ENCODE measurements at places on chromosomes 2 and 18.

DNA sequence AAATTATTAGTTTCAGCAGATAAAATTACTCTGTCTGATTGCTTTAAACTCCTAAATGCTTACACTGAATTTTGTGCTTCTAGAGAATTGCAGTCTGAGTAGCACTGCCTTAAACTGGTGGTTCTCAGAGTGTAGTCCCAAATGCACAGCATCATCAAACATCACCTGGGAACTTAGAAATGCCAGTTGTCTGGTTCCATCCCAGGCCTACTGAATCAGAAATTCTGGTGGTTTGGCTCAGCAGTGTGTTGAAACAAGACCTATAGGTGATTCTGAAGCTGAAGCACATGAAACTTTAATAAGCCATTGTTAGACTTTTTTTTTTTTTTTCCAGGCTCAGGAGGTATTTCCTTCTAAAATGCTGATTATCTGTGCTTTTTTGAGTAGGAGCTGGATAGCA lies 22.0 kb downstream of the EPC2 start:
- DNase-seq = no peak

- DNase-seq = no peak
Measured at GRCh38 chr18:11112286-11112685, 37.1 kb downstream of the PIEZO2 start.

GRCh38 chr2:57698935-57699449 lies 347.6 kb upstream of the VRK2 start:
- no peak for DNase-seq

DNA sequence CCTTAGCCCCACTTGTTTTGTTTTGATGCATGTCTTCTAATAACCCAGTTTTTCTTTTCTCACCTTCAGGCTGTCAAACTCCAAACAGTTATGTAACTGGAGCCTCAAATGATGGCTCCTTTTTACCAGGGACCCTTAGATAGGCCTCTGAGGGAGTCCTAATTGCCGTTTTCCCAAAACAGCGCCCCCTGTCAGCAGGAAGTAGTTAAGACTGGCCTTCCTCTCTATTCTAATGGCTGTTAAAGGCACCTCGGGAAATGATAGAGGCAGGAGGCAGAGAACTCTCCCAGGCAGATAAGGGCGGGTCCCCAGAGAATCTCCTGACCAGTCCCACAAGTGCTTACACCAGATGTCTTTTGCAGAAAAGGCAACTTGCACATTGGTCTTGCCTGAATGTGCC lies 123.2 kb downstream of the KCNS3 start:
- DNase-seq = no peak

DNA sequence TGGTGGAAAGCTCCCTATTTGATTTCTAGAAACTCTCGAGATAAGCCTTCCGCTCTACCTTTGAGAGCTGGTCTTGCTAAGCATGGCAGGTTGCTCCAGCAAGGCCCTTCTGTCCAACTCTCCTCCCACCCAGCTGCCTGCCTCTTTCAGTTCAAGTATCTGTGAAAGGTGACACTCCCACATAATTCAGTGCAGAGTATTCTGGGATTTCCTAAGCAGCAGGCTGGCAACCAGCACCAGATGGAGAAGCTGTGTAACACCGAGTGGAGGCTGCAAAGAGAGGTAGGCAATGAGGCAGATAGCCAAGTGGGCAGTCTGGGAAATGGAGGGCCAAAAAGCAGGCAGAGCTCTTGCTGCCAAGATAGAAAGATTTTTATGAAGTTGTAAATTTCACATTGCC lies 88.4 kb upstream of the CAVIN2 start:
- no peak for DNase-seq

GRCh38 chr2:239278361-239278760 lies 122.5 kb downstream of the HDAC4 start:
- DNase-seq = no peak

- DNase-seq = no peak
Measured at GRCh38 chr2:234537929-234538328, 41.0 kb upstream of the ARL4C start.

- DNase-seq = no peak
Measured at GRCh38 chr2:61439241-61440002, 31.5 kb downstream of the USP34 start.

DNA sequence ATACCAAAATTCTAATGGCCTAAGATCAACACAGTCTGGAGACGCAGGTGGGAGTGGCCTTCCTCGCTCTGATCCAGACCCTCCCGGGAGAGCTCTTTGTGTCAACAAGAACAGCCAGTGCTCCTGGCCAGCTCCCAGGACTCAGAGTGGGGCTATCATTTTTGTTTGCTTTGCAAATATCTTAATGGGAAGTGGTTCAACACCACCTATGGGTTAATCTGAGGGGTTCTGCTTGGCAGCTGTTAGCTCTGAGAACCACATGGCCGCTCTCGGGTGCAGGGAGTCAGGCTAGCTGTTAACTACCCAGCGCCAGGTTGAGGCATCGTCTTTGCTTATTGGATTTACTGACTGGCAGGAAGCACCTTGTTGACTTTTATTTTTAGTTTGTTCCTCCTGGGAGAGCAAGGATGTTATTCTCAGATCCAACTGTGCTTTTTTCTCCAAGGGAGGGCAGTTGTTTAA lies 184.8 kb upstream of the SP5 start:
- no peak for DNase-seq

- no peak for DNase-seq
Measured at GRCh38 chr2:17936599-17936998, 58.1 kb downstream of the KCNS3 start.

DNA sequence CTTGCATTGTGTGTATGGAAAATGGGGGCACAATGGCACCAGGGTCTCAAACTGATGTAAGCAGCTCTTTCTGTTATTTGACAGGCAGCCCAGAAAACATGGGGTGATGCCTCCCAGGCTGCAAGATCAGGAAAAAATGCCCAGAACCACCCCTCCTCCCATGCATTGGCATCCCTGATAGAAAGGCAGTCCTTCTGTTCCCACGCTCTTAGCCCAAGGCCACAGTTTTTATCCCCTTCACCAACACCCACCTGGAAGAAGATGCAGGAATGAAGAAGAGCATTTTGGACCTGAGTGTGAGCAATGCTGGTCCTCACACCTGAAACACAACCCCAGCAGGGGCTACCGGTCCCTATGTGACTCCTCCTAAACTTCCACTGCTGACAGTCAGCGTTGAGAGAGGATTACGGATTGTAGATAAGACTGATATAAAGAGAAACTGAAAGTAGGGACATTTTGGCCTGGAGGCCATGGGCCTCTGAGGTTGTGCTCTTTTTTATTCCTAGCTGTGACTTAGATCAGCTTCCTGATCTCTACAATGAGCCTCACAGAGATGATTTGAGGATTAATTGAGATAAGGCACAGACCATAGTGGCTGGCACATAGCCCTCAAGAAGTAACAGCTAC lies 386.0 kb upstream of the ATP5MC3 start:
- DNase-seq = no peak

- no peak for DNase-seq
Measured at GRCh38 chr18:80167931-80168330, 58.9 kb downstream of the ADNP2 start.

DNA sequence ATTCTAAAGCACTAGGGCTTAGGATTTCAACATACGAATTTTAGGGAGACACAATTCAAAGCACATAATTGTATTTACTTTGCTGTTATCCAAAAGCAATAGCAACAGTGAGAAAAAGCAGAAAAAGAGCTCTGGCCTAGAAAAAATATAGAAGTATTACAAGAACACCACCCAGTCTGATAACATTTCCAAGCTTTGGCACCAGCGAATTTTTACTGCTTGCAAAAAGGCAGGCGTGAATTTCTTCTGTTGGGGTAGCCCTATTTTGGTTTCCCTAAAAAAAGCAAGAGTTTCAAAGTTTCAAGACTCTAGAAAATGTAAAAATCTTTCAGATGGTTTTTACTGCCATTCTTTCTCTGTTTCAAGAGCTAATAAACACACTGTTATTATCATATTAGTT lies 292.7 kb downstream of the DPP10 start:
- no peak for DNase-seq

GRCh38 chr18:22983175-22983574 lies 50.0 kb downstream of the RBBP8 start:
- peak; percentile 45 for DNase-seq

GRCh38 chr2:145987793-145988192 lies 1467.9 kb upstream of the ZEB2 start:
- no peak for DNase-seq

DNA sequence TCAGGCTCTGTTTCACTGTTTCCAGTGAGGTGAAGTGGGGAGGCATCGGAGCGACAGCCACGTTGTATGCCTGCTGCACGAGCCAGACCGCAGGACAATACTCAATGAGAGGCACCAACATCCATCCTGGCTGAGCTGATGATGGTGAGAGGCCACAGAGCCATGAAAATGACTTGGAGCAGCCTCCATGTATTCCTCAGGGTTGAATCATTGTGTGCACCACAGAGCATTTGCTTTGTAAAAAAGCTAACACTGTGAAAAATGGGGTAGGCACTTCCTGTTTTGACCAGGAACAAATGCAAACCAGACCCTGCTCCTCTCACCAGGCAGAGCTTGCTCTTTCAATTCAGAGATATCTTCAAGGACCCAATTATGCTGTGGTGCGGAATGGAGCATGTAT lies 87.2 kb downstream of the LPIN1 start:
- no peak for DNase-seq

DNA sequence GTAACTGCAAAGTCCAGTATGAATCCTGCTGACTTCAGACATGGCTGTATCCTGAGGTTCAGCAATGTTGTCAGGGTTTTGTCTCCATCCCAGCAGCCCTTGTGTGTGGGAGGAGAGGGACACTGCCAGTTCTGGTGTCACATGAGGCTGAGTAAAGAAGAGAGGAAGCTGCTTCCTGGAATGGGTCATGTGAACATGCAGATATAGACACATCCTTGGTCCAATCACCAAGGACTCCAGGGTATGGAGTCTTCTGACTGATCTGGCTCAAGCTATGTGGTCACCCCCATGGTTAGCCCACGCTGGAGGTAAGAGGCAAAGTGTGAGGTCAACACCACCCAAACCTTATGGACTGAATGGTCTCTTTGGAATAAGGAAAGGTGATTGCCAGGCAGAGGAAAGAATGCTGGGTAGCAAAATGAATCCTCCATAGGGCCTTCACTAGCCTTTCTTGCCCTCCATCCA lies 134.4 kb upstream of the SLC1A4 start:
- no peak for DNase-seq

- no peak for DNase-seq
Measured at GRCh38 chr2:66489436-66489835, 54.5 kb downstream of the MEIS1 start.

All from kidney capillary endothelial cell (primary cell).